Naive B cell (primary cell): ENCODE measurements at places on chromosomes 13 and 19. TPM values are rescaled to one million over a fixed set of nuclear protein-coding genes. Genes with fewer than 3 reads are reported as not detected.

- DNase-seq, result no peak
- H3K27ac ChIP-seq, result no peak overlapping the region
- peaks cover 32% of the 10 kb centered on the region for H3K36me3 ChIP-seq
- H3K27me3 ChIP-seq, result no peaks in the 10 kb centered on the region
Measured at GRCh38 chr19:46378268-46378667, 31.4 kb downstream of the PPP5C start.

PRSS57 gene
- not detected for polyA plus RNA-seq

ERICH4 gene
- not detected for polyA plus RNA-seq

- H3K4me1 ChIP-seq, result no peaks in the 10 kb centered on the region
- no peak overlapping the region for H3K27ac ChIP-seq
- H3K36me3 ChIP-seq, result no peaks in the 10 kb centered on the region
- no peak for DNase-seq
- no peaks in the 10 kb centered on the region for H3K27me3 ChIP-seq
- H3K4me3 ChIP-seq, result no peak overlapping the region
Measured at GRCh38 chr13:103164251-103164650, 98.0 kb upstream of the SLC10A2 start.

AMH gene
- polyA plus RNA-seq, result not detected
